ENCODE measurements at places on chromosomes 2 and 18.

GRCh38 chr2:28951910-28952835 lies 28.9 kb upstream of the TOGARAM2 start:
- no peak for DNase-seq

DNA sequence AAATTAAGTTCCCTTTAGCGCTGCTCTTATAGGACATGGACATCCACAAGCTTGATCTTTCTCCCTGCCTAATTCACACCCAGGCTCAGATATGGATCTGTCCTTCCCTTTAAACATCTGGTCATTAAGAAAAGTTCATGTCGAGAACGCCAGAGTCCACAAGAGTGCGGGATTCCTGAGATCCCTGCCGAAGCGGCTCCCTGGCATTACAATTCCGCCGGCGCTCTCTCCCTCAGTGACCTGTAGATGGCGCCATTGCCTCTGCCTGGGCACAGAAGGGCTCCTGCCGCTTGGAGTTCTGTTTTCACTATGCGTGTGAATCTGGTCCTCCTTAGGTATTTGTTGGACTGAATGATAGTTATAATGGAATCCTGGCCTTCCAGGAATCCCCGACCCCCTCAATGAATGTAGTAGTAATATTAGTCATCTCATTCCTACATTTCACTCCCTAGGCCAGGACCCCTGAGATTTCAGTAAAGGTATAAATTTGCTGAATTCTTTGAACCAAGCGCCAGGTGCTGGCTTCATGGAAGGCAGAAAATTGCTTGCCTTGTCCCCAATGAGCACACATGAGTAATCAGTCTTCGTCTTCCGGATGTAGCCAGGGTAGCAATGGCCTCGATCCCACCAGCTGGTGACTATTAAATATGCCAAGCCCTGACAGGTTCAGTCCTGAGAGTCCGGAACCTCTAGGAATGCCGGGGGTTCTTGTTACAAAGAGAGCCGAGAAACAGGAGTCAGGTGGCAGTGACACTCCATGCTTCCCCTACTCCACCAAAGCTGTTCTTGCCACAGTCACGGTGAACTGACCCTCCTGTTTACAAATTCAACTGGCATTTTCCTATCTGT lies 26.4 kb upstream of the CD207 start:
- DNase-seq = peak; percentile 86

DNA sequence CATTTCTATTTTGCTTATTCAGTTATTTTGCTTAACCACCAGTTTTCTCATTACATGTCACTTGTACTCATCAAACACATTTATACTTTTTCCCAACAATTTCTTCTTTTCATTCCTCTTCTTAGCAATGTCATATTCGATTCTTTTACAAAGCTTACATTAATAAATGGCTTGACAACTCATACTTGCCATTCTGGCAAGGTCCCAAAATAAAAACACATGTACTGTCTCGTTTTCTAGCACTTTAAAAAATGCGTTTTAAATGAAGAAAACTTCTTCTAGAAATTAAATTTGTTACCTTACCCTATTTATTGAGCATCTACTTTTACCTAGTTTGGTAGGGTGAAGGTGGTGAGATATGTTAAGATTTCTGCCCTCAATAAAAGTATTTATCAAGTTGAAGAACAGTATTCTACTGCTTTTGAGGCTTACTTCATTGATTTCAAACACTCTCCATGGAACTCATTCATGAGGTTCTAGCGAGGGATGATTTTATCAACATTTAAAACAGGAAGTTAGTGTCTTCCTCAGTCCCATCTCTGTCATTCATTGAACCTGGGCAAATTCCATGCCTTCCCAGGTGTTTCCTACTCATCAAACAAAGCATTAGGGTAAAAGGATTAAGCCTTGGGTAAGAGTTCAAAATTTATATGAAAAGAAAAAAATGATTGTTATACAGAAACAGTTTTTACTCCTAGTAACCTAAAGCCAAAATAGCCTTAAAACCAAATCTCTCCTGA lies 52.6 kb downstream of the CALCRL start:
- DNase-seq = no peak

GRCh38 chr2:162062559-162062958 lies 11.5 kb downstream of the DPP4 start:
- no peak for DNase-seq

GRCh38 chr2:118124288-118124891 lies 36.1 kb downstream of the INSIG2 start:
- DNase-seq = no peak

GRCh38 chr2:123659120-123659519 lies 366.0 kb upstream of the CNTNAP5 start:
- DNase-seq = no peak

GRCh38 chr2:104701411-104701911 lies 152.5 kb upstream of the POU3F3 start:
- DNase-seq = no peak

DNA sequence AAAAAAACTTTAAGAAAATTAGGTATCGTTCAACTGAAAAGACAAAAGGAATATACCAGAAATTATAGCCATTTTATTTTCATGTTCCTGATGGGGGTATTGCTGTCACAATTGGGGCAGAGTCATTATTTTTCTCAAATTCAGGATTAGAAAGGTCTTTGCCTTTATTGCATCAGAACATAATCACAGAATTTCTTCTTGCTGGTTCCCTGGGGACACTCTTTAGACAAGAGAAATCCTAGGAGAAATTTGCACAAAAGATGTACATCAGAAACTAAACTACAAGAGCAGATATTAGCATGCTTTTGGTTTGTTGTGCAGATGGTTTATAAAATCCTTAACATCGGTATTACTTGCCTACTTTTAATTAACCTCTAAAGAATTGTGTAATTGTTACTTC lies 103.2 kb downstream of the NCOA1 start:
- DNase-seq = no peak

GRCh38 chr18:62510789-62511188 lies 12.0 kb upstream of the ZCCHC2 start:
- DNase-seq = no peak

GRCh38 chr18:51425475-51425874 lies 228.0 kb upstream of the MEX3C start:
- DNase-seq = no peak

DNA sequence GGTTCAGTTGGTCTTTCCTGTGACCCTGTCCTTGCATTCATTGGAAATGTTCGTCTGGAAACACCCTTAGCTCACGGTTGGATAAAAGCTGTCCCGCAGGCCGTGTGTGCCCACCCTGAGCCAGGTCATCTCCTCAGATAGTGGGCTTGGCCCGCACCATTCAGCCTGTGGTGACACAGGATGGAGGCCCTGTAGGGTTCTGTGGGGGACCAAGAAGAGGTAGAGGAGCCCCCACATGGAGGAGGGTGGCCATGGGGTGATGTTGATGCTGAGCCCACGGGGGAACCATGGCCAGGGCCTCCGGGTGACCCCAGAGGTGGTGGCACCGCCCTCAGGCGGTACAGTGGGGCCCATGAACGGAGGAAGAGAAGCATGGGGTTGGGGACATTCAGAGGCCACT lies 62.7 kb downstream of the ASAP2 start:
- no peak for DNase-seq

GRCh38 chr2:113920996-113921395 lies 31.1 kb downstream of the ACTR3 start:
- DNase-seq = no peak

DNA sequence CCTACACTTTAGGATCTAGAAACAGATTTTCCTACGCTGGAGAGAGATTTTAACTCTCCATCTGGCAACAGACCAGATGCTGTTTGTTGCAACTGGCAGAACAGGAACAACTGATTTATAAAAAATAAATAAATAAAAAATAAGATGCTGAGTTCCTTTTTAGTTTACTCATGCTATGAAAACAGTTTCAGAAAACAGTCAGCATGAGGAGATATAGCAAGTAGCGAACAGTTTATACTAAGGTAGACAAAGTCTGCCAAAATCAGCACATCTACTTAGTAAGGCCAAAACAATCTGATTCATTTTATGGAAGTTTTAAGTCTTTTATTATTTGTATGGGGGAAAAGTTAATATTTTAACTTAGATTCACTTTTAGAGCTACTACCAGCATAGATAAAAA lies 974.0 kb upstream of the CNTNAP5 start:
- DNase-seq = no peak

DNA sequence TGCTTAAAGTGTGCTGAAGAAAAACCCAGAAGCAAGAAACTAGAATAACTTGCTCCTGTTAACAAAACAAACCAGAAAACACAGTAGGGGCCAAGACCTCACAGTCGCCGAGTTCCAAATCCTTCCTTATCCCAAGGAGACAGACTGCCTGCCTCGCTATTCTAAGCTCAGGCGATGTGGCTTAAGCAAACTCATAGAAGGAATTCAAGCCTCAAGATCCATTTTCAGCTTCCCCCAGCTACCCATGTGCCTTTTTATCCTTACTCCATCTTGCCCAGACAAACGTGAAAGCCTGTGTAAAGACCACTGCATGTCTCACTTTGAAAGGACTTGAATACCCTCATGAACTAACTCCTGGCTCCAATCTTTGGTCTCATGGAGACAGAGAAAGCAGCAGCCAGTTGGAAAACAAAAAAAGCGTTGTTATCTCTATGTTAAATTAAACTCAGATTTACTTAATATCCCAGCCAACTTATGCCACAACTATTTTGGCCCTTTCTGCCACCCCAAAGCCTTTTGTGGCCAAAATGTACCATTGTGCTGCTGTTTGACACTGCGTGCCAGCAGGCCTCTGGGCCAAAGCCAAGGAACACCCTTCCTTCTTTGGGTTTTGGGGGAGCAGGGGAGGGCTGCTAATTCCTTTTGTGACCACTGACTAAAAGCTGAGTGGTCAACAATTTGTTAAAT lies 123.2 kb upstream of the FZD5 start:
- no peak for DNase-seq

- no peak for DNase-seq
These were observed 55.9 kb upstream of the ATL2 start for GRCh38 chr2:38432820-38433606.

GRCh38 chr2:92074549-92074898 lies 2796.7 kb upstream of the TEKT4 start:
- DNase-seq = no peak

DNA sequence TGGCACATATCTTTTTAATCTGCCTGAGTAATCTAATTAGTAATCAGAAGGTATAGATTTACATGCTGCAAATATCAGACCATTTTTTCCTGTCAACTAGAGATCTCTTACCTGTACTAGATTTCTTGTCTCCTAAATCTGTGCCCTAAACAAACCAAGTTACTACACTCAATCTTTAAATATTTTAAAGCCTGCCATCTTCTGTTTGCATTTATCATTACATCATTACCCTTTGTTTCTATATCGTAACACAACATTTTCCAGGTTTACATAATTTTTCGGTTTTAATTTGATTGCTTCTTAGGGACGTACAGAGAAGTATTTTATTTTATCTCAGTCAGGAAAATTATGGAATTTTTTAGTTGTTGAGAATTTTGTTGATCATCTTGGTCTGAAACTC lies 25.7 kb downstream of the PSMA8 start:
- DNase-seq = no peak

GRCh38 chr2:170307052-170307451 lies 129.1 kb downstream of the MYO3B start:
- DNase-seq = no peak

- no peak for DNase-seq
These were observed 16.8 kb downstream of the SERPINB10 start for GRCh38 chr18:63924551-63924950.

- no peak for DNase-seq
These were observed 16.2 kb downstream of the TANC1 start for GRCh38 chr2:158984604-158985135.

GRCh38 chr2:102250278-102250821 lies 61.0 kb upstream of the IL1RL1 start:
- DNase-seq = no peak

DNA sequence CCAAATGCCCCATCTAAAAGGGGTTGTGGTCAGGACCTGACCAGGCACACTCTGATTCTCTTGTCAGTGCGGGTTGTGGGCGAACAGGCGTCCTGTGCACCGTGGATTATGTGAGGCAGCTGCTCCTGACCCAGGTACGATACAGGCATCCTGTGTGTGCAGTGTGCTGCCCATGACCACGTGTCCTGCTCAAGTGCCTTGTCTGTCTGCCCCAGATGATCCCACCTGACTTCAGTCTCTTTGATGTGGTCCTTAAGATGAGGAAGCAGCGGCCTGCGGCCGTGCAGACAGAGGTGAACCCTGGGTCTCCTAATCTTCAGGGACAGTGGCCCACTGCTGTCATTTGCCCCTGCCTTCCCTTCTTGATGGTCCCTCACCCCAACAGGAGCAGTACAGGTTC lies 14.6 kb downstream of the PTPN18 start:
- peak; percentile 51 for DNase-seq

DNA sequence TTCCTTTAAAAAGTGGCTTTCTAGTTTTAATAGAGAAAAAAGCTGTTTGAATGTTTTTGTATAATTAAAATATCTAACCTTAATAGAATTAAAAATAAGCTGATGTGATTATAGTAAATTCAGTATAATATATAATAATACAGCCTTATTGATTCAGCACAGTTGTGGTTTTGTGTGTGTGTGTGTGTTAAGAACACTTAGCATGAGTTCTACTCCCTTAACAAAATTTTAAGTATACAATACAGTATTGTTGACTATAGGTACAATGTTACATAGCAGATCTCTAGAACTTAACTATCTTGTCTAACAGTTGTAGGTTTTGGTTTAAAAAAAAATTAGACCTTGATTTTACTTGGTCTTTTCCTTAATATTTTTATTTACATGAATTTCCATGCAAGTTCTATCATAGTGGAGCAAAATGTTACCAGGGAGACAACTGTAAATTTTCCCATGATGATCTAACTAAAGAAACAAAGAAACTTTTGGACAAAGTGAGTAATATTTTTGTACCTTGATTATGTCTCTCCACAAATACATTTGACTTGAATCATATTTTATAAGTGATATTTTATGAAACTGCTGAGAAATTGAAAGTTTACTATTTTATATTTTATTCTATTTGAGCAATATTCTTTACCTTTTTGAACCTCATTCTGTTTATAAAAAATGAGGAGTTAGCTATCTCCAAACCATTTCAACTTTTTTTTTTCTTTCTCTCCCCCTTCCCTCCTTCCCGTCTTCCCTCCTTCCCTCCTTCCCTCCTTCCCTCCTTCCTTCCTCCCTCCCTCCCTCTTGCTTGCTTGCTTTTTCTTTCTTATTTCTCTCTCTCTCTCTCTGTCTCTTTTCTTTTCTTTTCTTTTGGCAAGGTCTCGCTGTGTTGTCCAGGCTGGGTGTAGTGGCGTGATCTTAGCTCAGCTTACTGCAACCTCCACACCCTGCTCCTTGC lies 46.3 kb downstream of the ZC3H6 start:
- no peak for DNase-seq
